ENCODE measurements at places on chromosomes 7 and 10. TPM values are rescaled to one million over a fixed set of nuclear protein-coding genes. Genes with fewer than 3 reads are reported as not detected.

CFAP69 gene
- 4.3 TPM for total RNA-seq

RAPGEF5 gene
- total RNA-seq = 14.9 TPM

SPAM1 gene
- total RNA-seq = not detected

GRM3 gene
- not detected for total RNA-seq

MKRN1 gene
- 57.6 TPM for total RNA-seq

UTF1 gene
- not detected for total RNA-seq

FEZF1 gene
- total RNA-seq = 114 TPM

HOXA3 gene
- not detected for total RNA-seq

BTBD16 gene
- not detected for total RNA-seq

TPST1 gene
- 11.0 TPM for total RNA-seq

NAPEPLD gene
- total RNA-seq = 14.8 TPM

DYNC1I1 gene
- total RNA-seq = 3.6 TPM

TAS2R3 gene
- 0.99 TPM for total RNA-seq

ZNRF2 gene
- total RNA-seq = 8.1 TPM

AQP1 gene
- total RNA-seq = 0.37 TPM

ZWINT gene
- 104 TPM for total RNA-seq

SEPTIN14 gene
- total RNA-seq = not detected

GDF10 gene
- total RNA-seq = 0.52 TPM

CLRN3 gene
- not detected for total RNA-seq

POP7 gene
- total RNA-seq = 68.8 TPM

Data from A673 (cell line).